ENCODE measurements at places on chromosomes 4 and X.

- no peak for DNase-seq
Measured at GRCh38 chrX:133374874-133375387, 40.4 kb downstream of the GPC4 start.

- DNase-seq = no peak
Measured at GRCh38 chrX:40085102-40085551, 12.6 kb downstream of the BCOR start.

GRCh38 chrX:47172971-47173792, 20.4 kb upstream of the UBA1 start:
- DNase-seq = no peak

- no peak for DNase-seq
Measured at GRCh38 chrX:53279296-53280237, 1.8 kb downstream of the IQSEC2 start.

DNA sequence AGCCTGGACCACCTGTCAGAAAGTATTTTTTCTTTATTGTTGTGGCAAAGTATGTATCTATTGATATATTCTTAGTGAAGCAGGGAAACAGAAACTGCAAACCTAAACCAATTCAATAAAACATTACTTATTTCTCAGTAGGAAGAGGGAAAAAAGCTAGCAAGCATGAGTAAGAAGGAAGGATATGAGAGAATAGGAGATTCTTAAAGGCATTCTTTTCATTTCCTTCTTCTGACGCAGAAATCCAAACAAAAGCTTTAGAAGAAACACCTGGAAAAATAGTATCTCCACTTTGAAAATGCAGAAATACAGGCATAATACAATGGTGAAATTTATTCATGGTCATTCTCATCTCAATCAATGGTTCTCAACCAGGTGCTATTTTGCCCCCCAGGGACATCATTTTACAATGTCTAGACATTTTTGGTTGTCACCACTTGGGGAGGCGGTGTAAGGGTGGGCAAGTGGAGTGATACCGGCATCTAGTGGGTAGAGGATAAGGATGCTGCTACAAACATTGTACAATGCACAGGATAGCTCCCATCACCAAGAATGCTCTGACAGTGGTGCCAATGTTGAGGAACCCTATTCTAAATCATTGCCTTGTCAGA, 21.7 kb upstream of the ATXN3L start:
- no peak for DNase-seq

GRCh38 chrX:51395810-51396728, 63.4 kb downstream of the NUDT10 start:
- no peak for DNase-seq

DNA sequence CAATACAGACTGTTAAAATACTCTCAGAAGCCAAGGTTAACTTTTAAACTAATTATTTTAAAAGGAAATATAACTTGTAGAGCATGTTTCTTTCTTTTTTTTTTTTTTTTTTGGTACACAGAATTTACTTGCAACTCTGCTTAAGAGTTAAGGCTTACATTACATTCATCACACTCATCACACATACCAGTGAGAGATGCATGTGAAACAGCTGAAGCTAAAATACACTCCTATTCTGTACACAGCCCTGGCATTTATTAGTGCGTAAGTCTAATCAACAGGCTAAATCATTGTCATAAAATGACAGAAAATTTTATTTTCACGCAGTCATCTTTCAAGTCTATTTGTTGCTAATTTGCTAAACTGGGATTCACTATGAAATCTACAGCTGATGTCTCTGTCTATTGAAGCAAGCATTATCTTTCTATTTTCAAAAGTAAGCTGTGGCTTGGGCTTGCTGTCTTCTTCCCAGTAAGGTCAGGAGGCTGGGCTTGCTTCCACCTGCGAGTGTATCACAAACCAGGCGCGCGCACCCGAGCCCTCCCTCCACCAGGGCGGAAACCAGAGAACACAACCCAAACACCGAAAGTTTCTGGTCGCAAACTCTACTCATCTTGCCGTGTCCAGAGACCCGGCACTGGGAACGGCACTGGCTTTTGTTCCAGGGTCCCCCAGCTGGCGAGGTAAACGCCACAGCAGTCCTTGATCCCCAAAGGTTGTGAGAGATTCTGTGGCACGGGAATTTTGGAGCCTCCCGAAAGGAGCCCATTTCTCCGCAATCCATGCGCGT, 3.9 kb downstream of the MAML3 start:
- DNase-seq = peak; percentile 12

- no peak for DNase-seq
Measured at GRCh38 chr4:3797831-3798790, 31.9 kb downstream of the ADRA2C start.

GRCh38 chrX:149510386-149510785, 5.3 kb upstream of the IDS start:
- peak; percentile 22 for DNase-seq

DNA sequence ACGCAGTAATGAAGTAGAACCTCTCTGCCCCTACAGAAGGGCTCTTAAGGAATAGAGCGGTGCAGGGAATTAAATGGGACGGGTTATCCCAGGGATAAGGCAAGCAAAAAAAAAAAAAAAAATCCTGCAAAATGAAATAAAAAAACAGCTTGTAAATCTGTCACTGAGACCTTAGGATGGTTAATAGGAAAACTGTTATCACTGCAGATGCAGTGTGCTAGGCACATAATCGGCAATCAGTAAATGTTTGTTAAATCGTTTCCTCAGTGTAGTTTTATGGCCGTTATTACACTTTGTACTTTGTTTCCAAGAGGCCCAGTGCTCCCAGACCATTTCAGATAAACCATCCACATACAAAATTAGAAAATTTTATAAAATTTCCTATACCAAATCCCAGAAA, 1.0 kb downstream of the HNRNPH2 start:
- DNase-seq = no peak

DNA sequence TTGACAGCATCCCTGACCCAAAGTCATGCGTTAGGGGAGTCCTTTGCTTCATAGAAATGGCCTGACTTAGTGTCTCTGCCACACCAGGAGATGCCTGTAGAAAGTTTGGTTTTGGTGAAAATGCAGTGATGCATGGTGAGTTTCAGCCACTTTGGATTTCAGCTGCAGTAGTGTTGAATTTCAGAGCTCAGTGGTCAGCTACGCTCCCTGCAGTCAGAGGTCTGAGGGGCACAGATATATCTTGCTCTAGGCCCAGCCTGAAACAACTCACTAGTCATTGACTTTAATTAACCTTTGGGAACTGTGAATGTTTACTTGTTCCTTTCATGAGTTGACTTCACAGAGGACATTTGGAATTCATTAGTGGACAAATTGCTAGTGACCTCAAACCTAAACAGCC, 17.5 kb downstream of the RBMX2 start:
- no peak for DNase-seq

GRCh38 chr4:20883677-20884076, 183.4 kb downstream of the PACRGL start:
- no peak for DNase-seq

- peak; percentile 54 for DNase-seq
Measured at GRCh38 chr4:123233136-123233768, 163.3 kb upstream of the SPRY1 start.

GRCh38 chr4:128803783-128804182, 5.7 kb upstream of the JADE1 start:
- DNase-seq = no peak

DNA sequence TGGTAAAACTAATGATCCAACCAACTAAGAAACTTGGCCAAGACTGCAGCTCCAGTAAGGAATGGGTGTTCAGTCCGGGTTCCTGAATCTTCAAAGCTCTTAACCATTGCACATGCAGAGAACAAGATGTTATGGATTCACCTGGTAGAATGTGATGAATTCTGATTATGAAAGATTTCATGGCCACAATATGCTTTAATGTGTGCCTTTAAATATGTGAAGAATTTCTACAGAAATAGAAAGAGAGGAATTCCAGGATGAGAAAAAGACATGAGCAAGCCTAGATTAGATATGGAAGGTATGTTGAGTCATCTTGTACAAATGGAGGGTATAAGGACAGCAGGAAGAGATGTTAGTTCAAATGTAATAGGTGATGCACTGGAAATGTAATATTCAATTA, 472.2 kb upstream of the TENM3 start:
- no peak for DNase-seq

- peak; percentile 0 for DNase-seq
Measured at GRCh38 chrX:42615161-42615563, 162.8 kb downstream of the PPP1R2C start.

- no peak for DNase-seq
Measured at GRCh38 chr4:16489226-16489625, 263.0 kb upstream of the TAPT1 start.

DNA sequence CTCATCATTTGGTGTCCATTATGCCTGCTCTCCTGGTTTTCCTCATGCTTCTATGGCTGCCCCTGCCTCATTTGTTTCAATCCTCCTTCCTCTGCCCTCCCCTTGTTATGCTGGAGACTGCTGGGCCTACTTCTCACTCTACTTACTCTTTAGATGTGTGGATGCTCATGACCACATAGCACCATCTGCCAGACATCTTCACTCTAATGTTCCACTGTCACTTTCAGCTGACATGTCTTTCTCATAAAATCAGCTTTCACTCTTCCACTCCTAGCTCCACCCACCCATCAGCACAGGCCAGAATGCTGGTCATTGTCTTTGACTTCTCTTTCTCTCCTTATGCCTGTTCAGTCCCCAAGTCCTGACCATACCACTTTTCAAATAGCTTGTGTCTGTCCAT, 86.8 kb downstream of the REPS2 start:
- no peak for DNase-seq

DNA sequence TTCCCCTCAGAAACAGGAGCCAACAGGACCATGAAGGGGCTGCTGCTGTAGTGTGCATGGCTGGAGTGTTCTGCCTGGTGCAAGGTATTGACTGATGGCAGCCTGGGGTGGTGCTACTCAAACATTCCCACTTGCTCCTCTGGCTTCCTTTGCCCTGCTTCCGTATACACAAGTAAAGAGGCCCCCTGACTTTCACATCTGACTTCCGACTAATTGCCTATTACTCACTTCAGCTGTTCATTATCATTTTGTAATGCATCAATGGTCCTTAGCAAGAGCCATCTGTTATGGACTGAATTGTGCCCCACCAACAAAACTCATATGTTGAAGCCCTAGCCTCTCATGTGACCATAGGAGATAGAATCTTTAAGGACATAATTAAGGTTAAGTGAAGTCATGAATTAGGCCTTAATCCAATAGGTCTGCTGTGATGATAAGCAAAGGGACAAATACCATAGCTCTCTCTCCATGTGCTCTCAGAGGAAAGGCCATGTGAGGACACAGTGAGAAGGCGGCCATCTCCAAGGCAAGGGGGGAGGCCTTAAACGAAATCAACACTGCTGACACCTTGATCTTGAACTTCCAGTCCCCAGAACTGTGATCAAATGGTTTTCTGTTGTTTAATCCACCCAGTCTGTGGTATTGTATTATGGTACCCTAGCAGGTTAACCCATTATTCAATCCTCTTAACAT, 122.5 kb upstream of the CLNK start:
- no peak for DNase-seq

DNA sequence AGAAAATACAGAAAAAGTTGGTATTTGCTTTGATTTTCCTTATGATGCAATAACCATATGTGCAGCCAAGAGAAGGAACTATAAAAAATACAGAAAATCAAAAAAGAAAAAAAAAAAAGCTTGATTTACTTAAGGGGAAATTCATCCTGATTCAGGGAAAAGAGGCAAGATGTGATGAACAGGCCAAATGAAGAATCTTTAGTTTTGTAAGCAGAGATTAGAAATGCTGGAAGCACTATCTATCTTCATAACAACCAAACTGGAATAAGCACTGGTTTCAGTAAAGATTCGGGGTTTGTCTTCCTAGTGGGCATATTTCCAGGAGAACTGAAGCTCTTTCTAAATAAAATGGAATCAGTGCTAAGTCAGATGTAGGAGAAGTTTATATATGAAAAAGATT, 82.9 kb upstream of the KCNIP4 start:
- DNase-seq = no peak

- no peak for DNase-seq
Measured at GRCh38 chr4:114052227-114052626, 72.8 kb upstream of the ARSJ start.

- DNase-seq = no peak
Measured at GRCh38 chrX:72043636-72044035, 88.1 kb downstream of the RTL5 start.

- no peak for DNase-seq
Measured at GRCh38 chr4:108270466-108271450, 102.0 kb upstream of the LEF1 start.

DNA sequence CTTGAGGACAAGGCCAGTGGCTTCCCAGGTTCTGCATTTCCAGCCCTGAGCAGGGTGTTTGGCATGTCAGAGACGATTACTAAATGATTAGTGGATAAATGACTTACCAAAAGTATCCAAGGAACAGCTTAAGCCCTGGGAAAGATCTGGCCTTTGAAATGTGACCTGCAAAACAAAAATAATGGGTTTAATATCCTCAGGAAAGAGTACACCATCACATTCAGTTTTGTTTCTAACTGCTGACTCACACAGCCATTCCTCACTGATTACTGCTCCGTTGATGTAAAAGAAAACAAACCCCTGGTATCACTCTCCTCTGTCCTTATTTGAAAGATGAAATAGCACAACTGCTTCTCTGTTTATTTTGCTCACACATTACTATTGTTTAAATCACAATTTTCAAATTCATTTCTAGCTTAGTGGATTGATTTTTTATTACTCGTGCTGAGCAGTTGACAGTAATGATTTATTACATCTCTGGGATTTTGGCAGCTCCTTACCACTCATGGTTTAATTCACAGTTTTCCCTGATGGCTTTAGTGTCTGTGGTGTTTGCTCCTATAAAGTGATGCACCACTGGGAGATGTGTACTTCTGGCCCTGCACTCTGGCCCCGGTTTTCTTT, 117.0 kb downstream of the CBLL2 start:
- no peak for DNase-seq

All from AML-193 (cell line).